ENCODE measurements at places on chromosomes 1 and 21. TPM values are rescaled to one million over a fixed set of nuclear protein-coding genes. Genes with fewer than 3 reads are reported as not detected.

The C4BPB gene
- total RNA-seq = not detected

The FAM167B gene
- total RNA-seq = 2.1 TPM

The PRR9 gene
- total RNA-seq = not detected

The APCS gene
- not detected for total RNA-seq

The ARID4B gene
- 42.4 TPM for total RNA-seq

The RXFP4 gene
- total RNA-seq = not detected

The GRIK3 gene
- not detected for total RNA-seq

The SPRR1B gene
- not detected for total RNA-seq

The NECTIN4 gene
- 0.33 TPM for total RNA-seq
